ENCODE measurements at places on chromosomes 5 and 9.
A peak's percentile ranks its signal among the peaks of the same experiment; 100 is the strongest.

- no peak for DNase-seq
Observed at GRCh38 chr5:149680810-149681221, 49.3 kb upstream of the PPARGC1B start.

DNA sequence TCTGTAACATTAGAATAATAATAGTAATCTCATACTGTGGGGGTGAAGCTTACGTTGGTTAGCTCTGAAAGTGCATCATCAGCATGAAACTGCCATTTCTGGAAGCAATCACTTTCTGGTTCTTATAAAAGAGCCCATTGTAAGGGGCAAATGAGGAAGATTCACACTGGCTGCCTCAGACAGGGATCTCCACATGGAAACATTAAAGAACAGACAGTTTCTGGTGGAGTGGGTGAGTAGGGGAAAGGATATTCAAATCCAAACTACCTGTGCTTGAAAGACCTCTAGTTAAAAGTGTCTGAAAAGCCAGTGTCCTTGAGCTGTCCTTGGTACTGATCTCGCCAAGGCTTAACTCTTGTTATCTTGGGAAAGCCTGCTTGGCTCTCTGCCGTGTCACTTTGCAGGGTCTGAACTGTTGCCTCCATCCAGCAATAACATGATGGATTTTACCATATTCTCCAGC is 19.1 kb upstream of the SLC31A2 start:
- no peak for DNase-seq

DNA sequence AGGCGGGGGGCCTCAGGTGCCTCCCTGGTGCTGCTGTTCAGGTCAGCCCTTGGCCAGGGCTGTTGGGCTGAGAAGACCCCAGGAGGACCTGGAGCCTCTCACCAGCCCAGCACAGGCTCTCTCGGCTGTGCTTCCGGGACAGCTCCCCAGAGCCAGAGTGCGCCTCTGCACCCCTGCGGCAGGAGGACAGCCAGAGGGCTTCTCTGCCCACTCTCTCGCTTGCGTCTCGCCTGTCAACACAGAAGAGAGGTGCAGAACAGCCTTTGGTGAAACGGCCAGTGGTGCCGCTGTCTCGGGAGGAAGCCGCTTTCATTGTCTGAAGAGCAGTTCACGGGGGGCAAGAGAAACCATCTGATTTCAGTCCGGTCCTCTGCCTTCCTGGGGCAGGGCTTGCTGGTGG is 3.8 kb upstream of the NACC2 start:
- no peak for DNase-seq

- no peak for DNase-seq
Observed at GRCh38 chr9:101840694-101841188, 102.3 kb upstream of the GRIN3A start.

DNA sequence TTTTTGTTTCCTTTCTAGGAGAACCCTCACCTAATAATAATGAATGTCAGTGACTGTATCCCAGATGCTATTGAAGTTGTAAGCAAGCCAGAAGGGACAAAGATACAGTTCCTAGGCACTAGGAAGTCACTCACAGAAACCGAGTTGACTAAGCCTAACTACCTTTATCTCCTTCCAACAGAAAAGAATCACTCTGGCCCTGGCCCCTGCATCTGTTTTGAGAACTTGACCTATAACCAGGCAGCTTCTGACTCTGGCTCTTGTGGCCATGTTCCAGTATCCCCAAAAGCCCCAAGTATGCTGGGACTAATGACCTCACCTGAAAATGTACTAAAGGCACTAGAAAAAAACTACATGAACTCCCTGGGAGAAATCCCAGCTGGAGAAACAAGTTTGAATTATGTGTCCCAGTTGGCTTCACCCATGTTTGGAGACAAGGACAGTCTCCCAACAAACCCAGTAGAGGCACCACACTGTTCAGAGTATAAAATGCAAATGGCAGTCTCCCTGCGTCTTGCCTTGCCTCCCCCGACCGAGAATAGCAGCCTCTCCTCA is 87.1 kb downstream of the OSMR start:
- DNase-seq = no peak

GRCh38 chr9:131107760-131108159 is 11.4 kb downstream of the AIF1L start:
- DNase-seq = no peak

GRCh38 chr5:78896132-78896531 is 89.0 kb downstream of the ARSB start:
- DNase-seq = no peak

- no peak for DNase-seq
Observed at GRCh38 chr5:140978260-140978659, 12.0 kb downstream of the PCDHAC2 start.

GRCh38 chr5:177496727-177497291 is 595 bp downstream of the PDLIM7 start:
- DNase-seq = peak; percentile 33

- no peak for DNase-seq
Observed at GRCh38 chr9:12859704-12860251, 85.0 kb downstream of the LURAP1L start.

GRCh38 chr9:96450613-96451528 is 902 bp downstream of the HABP4 start:
- DNase-seq = peak; percentile 10

Measured in NCI-H1105 treated with DMSO at 0.1 percent for 48 hours (cell line).